ENCODE measurements at places on chromosomes 12 and 14.

DNA sequence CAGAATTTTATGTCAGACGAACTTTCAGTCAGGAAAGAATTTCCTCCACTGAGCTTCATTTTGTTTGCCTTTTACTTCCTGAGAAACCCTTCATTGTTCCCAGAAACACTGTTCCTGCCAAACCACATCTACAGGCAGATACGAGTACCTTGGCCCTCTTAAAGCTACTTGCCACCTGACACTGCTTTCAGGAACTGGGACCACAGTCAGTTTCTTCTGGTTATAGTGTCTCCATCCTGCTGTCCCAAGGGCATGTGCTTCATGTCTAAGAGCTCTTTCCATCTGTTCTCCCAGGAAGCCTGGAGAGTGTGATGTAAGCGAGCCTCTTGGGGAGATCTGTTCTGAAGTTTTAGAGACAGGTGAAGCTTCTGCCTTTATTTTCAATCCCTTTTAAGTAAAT lies 161.7 kb upstream of the PLEKHA5 start:
- DNase-seq: no peak

DNA sequence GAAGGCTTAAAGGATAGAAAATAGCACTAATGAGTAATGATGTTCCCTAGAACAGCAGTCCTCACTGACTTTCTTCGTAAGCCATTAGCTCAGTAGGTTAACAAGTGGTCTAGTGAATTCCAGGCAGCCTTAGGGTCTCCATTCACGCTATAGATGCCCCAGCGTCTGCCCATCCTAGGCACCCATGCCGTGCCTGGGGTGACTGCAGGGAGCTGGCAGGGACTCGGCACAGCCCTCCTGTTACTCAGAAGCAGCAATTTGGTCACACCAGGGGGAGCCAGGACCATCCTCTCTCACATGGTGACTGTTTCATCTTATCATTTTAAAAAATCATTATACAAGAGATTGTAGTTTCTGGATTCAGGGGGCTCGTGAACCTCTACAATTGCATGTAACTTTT lies 66.0 kb upstream of the TRAF3 start:
- no peak for DNase-seq

DNA sequence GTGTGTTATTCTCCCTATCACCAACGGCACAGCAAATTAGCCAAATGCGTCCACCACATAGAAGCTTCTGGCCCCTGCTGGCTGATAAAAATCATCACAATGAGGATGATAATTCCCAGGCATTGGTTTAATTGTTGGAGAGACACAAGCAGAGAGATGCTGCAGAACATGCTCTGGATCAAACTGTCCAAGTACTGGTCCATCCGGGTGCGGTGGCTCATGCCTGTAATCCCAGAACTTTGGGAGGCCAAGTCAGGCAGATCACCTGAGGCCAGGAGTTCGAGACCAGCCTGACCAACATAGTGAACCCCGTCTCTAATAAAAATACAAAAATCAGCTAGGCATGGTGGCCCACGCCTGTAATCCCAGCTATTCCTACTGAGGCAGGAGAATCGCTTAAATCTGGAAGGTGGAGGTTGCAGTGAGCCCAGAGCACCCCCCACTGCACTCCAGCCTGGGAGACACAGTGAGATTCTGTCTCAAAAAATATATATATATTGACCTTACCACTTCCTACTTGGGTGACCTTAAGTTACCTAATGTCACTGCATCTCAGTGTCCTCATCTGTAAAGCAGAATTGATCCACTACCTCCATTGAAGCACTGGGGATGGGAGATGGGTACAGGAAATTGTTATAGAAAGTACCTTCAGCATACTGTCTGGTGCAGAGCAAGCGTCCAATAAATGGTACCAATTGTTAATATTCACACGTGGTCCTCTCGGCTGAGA lies 83.7 kb upstream of the EGLN3 start:
- no peak for DNase-seq

DNA sequence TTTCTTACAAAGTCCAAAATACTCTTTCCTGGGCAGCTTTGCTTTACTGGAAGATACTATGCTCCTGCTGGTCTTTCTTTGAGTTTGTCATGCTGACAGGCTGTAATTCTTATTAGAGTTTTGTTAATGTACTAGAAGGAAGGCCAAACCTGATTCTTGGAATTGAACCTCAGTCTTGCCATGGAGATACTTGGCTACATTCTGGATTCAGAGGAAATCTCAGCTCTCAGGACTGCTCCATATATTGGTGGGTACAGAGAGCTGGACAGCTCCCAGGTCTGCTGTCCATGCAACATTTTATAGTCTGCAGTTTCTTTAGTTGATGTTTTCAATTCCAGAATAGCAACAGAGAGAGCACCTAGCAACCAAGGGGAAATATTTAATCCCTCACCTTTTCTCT lies 363.1 kb upstream of the STXBP6 start:
- no peak for DNase-seq

DNA sequence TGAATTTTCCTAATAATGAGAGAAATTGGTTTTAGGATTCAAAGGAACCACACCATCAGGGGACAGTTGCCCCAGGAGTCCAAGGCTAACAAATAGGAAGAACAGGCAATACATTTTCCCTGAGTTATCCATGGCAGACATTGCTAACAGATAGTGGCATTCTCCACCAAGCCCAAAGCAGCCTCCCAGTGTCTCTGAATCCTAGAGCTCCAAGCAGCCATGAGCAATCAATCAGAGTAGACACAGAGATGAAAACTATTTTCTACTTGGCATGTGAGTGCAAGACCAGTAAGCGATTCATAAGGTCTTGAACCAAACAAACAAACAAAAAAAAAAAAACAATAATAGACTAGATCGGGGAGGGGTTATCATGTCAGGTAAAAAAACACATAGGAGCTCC lies 515.7 kb downstream of the MED13L start:
- no peak for DNase-seq

- no peak for DNase-seq
Observed at GRCh38 chr12:68358532-68359485, 26.6 kb upstream of the MDM1 start.

DNA sequence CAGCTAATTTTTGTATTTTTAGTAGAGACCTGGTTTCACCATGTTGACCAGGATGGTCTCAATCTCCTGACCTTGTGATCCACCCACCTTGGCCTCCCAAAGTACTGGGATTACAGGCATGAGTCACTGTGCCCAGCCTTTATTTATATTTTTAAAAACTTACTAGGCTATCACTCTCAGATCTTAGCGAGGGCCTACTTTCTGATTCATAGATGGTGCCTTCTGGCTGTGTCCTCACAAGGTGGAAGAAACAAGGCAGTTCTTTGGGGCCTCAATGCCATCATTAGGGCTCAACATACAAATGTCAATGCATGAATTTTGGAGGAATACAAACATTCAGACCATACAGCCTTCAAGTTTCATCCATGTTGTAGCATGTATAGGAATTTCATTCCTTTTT lies 2.4 kb upstream of the DGLUCY start:
- no peak for DNase-seq

GRCh38 chr12:30796313-30796780 lies 41.6 kb upstream of the CAPRIN2 start:
- no peak for DNase-seq

DNA sequence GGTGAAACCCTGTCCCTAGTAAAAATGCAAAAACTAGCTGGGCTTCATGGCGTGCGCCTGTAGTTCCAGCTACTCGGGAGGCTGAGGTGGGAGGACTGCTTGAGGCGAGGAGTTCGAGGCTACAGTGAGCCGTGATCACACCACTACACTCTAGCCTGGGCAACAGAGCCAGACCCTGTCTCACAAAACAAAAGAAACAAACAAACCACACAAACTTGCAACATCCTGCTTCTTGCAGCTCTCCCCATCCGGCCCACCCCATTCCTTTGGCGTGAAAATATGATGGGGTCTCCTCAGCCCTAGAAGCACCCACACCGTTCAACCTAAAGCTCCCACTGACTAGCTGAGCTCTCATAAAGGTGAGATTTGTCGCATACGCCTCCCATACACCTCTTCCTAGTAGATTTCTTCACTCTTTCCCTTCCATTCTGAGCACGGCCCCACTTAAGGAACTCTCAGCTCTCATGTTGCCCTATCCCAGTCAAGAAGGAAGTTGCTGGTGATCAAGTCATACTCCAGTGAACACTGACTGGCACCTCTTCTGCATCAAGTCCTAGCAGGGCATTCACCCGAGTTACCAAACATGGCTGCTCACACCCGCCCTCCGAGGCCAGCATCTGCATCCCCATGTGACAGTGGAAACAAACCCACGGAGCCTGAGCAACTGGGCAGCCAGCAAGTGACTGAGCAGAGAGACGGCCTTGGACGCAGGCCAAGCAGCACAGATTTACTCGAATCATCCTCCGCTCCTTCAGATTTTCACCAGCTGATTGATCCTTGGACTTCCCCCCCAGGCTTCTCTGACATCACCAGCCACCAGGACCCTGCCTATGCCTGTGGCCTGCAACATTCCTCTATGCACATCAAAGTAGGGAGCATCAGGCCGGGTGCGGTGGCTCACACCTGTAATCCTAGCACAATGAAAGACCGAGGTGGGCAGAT lies 18.9 kb upstream of the CD27 start:
- DNase-seq: no peak

- no peak for DNase-seq
Observed at GRCh38 chr14:100905166-100905565, 1.6 kb upstream of the RTL1 start.

- DNase-seq: no peak
Observed at GRCh38 chr12:100688451-100688864, 106.1 kb upstream of the ANO4 start.

DNA sequence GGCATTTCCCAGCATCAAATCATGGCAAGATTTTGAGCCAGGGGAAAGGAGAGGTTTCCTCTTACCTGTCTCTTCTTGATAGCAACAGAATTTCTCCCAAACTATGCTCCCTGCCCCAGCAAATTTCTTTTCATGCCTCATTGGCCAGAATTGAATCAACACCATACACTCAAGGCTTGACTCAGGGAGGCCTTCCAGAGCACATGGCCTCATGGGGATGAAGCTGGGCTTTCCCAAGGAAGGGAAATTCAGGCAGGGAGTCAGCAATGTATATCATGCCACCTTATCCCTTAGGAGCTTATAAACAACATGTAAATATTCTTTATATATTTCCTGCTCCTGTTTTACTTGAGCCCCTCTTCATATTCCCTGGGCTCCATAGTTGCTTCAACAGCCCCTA lies 62.1 kb downstream of the ARF6 start:
- DNase-seq: no peak

- DNase-seq: no peak
Observed at GRCh38 chr12:49903700-49904423, at the start of gene FAIM2. Gene FAIM2 (minus strand): TSS chr12:49903900. CDS start chr12:49903792, 108 bp downstream.

- DNase-seq: no peak
Observed at GRCh38 chr14:72739446-72740405, 154.2 kb downstream of the DPF3 start.

DNA sequence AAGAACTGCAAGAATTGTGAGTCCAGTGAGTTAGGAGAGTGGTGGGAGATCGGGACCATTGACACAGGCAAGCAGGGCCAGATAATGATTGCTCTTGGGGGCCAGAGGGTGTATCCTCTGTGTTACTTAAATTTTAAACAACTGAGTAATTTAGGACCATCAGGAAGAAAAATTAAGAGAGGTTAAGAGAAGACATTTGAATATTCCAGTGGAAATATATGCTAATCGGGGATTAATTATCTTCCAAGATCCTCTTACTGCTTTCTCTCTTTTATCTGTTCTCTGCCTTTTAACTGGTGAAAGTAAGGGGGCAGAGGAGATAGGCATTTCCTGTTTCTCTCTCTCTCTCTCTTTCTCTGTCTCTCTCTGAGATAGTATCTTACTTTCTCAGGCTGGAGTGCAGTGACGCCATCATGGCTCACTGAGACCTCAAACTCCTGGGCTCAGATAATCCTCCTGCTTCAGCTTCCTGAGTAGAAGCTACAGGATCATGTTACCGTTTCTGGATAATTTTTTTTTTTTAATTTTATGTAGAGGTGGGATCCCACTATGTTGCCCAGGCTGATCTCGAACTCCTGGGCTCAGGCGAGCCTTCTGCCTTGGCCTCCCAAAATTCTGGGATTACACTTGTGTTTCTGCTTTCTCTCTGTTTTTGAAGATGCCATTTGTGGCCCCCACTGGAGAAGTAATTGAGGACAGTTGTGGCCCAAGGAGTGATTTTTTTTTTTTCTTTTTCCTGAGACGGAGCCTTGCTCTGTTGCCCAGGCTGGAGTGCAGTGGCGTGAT lies 85.1 kb downstream of the DIP2B start:
- DNase-seq: no peak

GRCh38 chr12:132729541-132730320 lies 19.1 kb downstream of the PGAM5 start:
- DNase-seq: no peak

DNA sequence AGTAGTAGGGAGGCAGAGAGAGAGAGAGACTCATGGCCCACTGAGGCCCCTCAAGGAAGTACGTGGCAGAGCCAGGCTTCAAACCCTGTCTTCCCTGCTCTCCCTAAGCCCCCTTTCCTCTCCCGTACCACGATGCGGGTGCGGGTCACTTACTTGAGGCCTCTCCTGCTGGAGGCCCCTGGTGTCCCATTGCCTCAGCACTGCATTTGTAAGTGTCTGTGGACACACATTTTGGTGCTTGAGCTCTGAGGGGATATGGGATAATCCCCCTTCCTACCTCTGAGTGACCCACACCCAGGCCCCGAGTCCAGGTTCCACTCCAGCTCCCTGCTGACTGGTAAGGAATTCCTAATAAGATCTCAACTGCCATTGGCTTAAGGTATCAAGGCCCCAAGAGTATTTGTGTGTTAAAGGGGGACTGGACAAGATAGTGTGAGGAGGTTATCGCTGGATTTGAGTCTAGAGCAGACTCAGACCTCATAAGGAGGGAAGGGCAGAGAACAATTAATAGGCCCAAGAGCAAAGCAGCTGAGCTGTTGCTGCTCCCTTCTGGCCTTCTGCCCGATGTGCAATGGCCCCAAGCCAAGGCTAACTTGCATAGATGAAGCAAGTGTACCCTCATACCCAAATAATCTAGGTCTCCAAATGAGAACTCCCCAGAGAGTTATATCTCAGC lies 71.9 kb downstream of the CRACR2A start:
- DNase-seq: no peak

DNA sequence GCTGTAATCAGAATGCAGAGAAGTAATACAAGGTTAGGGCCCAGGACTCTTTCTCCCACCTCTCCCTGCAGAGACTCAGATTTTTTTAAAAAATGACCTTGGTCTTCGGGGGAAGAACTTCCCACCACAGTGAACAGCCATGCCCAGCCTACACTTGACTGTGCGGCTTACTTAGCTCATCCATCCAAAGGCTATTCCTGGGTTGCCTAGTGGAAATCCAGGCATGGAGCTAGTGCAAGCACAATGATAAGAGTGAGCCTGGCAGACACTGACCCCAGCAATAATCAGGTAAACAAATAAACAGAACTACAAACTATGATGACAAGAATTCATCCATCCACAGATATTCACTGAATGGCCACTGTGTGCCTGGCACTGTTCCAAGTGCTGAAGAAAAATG lies 14.7 kb downstream of the SERPINA5 start:
- no peak for DNase-seq

GRCh38 chr14:37515771-37516170 lies 79.3 kb downstream of the FOXA1 start:
- DNase-seq: no peak
